ENCODE measurements at places on chromosomes 4 and X.

DNA sequence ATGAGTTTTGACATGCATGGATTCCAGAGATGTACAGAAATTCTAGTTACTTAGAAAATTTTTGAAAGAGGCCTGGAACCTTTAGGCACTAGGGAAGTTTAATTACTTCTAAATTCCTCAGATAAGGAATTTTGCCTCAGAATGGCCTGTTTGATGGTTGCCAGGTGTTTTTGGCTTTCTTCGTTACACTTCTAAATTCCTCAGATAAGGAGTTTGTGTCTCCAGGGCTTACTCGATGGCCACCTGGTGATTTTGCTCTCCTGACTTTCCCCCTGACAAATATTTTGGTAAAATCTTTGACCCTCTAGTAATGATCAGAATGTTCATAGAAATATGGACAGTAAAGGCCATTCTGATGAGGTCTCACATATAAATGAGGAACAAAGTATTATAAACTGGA, 64.3 kb downstream of the BEX3 start:
- no peak for DNase-seq

DNA sequence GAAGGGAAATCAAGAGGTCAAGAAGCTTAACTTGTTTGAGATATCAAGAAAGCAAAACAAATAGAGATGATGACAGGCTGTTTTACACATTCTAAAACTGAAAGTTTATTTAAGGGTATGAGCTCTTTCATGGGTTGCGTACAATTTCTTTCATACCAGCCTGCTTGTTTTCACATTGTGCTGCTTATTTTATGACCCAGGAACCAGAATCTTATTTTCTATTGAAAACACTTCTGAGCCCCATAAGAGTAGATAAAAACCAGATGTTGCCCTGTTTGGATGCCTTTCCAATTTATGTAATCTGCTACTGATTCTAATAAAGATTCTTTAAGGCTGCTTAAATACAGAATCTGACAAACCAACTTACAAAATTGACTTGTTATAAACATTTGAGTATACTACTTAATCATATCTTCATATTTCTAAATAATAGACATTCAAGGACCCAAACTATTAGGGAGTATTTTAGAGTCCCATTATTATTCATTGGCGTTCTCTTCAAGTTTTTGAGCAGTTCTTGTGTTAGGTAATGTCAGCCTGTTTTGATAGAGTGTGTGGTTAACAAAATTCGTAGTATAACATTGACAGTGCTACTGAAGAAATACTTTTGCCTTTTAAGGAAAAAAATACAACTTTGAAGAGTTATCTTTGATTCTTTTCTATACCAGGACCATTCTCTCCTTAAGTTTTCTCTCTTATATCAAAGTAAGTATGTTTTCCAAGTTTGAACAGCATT, 74.4 kb downstream of the PDLIM5 start:
- no peak for DNase-seq

DNA sequence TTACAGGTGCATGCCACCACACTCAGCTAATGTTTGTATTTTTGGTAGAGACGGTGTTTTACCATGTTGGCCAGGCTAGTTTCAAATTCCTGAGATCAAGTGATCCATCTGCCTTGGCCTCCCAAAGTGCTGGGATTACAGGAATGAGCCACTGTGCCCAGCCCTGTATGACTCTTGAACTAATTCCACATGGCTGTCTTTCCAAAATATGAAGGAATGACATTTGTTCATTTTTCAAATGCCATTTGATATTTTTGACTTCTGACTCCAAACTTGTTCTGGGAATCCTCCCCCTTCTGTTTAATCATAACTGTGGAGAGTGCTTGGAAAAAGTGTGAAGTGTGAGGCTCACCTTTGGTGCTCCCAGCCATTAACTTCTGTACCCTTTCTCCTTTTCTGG, 119.2 kb downstream of the NHS start:
- DNase-seq = no peak

- DNase-seq = no peak
These were observed 121.8 kb downstream of the SPCS3 start for GRCh38 chr4:176441594-176441993.

- DNase-seq = no peak
These were observed 9.0 kb downstream of the TCEAL3 start for GRCh38 chrX:103616676-103617186.
